Activated CD8-positive, alpha-beta T cell treated with anti-CD3 and anti-CD28 coated beads for 36 hours (primary cell): ENCODE measurements at places on chromosomes 5 and 9. TPM values are rescaled to one million over a fixed set of nuclear protein-coding genes. Genes with fewer than 3 reads are reported as not detected.

DNA sequence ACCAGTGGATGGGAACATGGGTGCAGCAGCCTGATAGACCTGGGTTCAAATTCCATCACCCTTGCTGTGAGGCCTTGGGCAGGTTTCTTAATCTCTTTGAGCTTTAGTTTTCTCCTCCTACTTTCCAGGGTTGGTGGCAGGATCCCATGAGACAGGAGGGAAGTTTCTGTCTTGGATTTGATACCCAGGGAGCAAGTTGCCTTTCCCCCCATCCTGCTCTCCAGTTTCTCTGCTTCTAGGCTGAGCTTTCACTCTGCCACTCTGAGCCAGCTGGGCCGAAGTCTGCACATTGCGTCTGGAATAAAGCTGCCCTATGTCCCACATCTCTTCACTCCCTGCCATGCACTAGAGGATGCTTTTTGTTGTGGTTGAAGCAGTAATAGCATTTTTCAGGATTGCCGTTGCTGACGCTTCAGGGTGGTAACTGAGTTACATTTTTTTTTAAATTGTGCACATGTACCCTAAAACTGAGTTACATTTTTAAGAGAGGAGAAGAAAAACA, 40.5 kb upstream of the ANGPTL2 start:
- no peak for DNase-seq
- no peaks in the 10 kb centered on the region for H3K27me3 ChIP-seq
- no peaks in the 10 kb centered on the region for H3K36me3 ChIP-seq

DNA sequence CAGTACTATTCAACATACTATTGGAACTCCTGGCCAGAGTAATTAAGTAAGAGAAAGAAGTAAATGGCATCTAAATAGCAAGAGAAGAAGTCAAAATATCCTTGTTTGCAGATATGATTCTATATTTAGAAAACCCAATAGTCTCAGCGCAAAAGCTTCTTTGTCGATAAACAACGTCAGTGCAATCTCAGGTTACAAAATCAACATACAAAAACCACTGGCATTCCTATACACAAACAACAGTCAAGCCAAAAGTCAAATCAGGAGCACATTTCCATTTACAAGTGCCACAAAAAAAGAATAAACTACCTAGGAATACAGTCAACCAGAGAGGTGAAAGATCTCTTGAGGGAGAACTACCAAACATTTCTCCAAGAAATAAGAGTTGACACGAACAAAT, 1901.9 kb upstream of the ACO1 start:
- H3K27me3 ChIP-seq: no peaks in the 10 kb centered on the region
- no peak for DNase-seq
- H3K4me1 ChIP-seq: no peaks in the 10 kb centered on the region

DNA sequence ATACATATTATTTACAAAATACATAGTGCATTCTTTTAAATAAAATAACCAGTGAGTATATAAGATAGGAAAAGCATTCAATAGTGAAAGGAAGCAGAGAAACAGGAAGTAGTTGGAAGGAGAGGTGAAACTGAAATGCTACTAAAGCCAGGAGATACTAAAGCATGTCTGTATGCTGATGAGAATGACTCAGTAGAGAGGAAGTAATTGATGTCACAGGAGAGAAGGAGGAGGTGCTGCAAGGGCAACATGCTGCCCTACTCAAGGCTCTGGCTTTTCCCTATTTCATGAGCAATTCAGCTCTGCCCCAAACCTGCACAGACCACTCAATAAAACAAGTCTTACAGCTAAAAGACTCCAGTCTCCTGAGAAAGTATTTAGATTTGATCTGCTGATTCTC, 108.5 kb upstream of the TXNDC8 start:
- H3K4me3 ChIP-seq: no peak overlapping the region
- DNase-seq: peak; percentile 28
- H3K36me3 ChIP-seq: no peaks in the 10 kb centered on the region
- no peak overlapping the region for H3K27ac ChIP-seq
- H3K27me3 ChIP-seq: peaks cover 3% of the 10 kb centered on the region

GRCh38 chr5:14374100-14374499, 207.5 kb upstream of the OTULINL start:
- no peak for DNase-seq
- no peaks in the 10 kb centered on the region for H3K27me3 ChIP-seq
- H3K36me3 ChIP-seq: no peaks in the 10 kb centered on the region
- no peak overlapping the region for H3K4me3 ChIP-seq
- no peak overlapping the region for H3K27ac ChIP-seq
- peaks cover 8% of the 10 kb centered on the region for H3K4me1 ChIP-seq

DNA sequence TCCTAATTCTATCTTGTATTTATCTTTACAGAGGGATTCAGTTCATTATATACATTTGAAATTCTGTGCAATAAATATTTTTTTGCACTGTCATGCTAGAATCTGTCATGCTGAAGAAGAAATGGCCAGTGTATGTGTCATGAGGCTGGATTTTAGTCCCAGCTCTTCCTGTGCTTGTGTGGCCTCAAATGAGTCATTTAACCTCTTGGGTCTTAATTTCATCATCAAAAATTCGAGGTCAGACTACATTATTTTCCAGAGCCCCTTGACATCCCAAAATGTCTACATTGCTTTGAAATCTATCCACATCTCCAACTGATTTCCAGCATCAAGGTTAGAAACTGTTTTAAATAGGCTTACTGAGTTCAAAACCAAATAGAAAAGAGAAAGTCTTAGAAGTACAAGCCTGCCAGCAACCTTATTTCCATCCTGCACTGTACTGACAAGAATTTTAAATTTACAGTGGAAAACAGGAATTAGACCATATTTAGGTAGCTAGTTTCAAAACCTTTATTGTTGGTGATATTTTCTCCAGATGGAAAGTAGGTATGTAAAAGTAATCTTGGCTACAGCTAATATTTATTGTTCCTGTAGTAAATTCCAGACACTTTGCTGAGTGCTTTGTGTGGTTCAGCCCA, 96.7 kb upstream of the MAMDC2 start:
- H3K36me3 ChIP-seq: no peaks in the 10 kb centered on the region
- no peaks in the 10 kb centered on the region for H3K4me1 ChIP-seq
- no peak for DNase-seq

DNA sequence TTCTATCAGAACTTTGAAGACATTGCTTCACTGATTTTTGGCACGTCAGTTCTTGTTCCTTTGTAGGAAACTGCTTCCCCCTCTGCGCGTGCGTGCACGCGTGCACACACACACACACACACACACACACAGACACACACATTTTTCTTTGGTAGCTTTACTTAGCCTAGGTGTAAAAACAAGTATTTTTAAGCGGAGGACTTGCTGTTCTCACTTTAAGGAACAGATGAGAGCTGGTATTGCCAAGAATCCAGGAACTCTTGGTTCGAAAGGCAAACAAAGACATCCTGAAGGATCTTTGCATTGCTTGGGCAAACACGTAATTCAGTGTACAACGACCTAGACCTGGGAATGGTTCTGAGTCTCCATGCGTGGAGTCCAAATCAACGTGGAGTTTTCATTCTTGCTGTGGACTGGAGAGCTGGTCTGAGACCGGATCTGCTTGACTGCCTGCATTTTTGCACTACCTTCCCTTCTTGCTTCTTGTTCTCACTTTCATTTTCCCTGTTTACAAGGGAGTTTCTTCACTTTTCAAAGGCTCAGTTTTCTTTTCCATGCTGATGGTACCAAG, 8.2 kb downstream of the TMEM268 start:
- peaks cover 34% of the 10 kb centered on the region for H3K4me1 ChIP-seq
- peak overlapping the region; percentile 61 for H3K4me3 ChIP-seq
- peak overlapping the region; percentile 92 for H3K27ac ChIP-seq
- peaks cover 48% of the 10 kb centered on the region for H3K36me3 ChIP-seq

Gene IL17B
- total RNA-seq: not detected

Gene P4HA2
- total RNA-seq: 18.6 TPM

Gene CDH9
- total RNA-seq: not detected

Gene PCDHB9
- total RNA-seq: not detected
